NCI-H2081 treated with DMSO at 0.1 percent for 48 hours (cell line): ENCODE measurements at places on chromosomes 4 and X.

- DNase-seq: no peak
Measured at GRCh38 chr4:83283181-83283580, 1.4 kb downstream of the COQ2 start.

- no peak for DNase-seq
Measured at GRCh38 chr4:153002110-153002509, 66.0 kb downstream of the FHDC1 start.

- no peak for DNase-seq
Measured at GRCh38 chr4:21964762-21965319, 16.3 kb upstream of the KCNIP4 start.

DNA sequence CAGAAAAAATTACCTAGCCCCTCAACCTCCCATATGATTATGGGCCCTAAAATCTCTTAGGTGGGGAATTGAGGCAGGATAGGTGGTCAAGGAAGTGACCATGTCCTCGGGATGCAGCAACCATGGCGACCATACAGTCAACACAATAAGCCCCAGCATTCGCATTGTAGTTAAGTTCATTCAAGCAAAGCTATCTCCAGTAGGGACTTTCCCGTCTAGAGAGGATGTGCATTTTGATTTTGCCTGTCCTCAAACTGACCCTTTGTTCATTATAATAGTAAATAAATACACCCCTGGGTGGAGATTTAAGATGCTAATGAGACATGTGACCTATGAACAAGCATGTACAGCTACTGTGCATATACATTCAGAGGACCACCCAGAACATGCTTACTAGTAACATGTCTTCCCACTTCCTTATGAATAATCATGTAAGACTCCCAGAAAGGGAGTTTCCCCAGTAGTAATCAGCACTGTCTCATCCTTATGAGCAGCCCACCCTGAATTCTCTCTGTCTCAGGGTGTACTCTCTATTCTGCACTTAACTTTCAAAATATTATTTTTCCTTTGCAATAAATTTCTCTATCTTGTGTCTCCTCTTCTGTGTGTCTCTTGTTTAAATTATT is 74.3 kb downstream of the NUDT11 start:
- no peak for DNase-seq

- DNase-seq: no peak
Measured at GRCh38 chr4:187236209-187236890, 512.7 kb upstream of the FAT1 start.

DNA sequence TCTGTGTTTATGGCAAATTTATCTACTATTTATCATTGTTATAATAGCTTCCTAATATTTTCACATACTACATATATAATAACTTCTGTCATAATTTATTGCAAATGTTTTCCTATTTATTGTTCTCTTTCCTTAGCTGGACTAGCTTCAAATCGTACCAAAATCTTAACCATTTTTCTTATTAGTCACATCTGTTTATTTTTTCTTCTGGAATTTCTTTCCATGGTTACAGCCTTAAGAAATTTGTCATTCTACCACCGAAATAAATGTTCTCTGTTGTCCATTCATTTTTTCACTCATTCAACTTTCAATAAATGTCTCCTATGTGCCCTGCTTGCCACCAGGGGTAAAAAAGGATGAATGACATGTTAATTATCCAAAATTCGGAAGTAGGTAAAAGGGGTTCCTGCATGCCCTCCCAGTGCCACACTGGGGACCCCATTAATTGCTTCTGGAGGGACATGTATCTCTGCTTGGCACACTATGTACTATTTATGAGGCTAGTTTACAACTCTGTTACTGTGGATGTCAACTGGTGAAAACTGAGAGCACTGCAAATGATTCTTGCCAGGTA is 182.1 kb downstream of the SH3KBP1 start:
- no peak for DNase-seq

- no peak for DNase-seq
Measured at GRCh38 chrX:136106920-136107528, 40.3 kb upstream of the FHL1 start.

GRCh38 chrX:119042040-119042439 is 30.8 kb upstream of the CT47C1 start:
- no peak for DNase-seq

- no peak for DNase-seq
Measured at GRCh38 chr4:2763511-2763967, 7.4 kb upstream of the TNIP2 start.

DNA sequence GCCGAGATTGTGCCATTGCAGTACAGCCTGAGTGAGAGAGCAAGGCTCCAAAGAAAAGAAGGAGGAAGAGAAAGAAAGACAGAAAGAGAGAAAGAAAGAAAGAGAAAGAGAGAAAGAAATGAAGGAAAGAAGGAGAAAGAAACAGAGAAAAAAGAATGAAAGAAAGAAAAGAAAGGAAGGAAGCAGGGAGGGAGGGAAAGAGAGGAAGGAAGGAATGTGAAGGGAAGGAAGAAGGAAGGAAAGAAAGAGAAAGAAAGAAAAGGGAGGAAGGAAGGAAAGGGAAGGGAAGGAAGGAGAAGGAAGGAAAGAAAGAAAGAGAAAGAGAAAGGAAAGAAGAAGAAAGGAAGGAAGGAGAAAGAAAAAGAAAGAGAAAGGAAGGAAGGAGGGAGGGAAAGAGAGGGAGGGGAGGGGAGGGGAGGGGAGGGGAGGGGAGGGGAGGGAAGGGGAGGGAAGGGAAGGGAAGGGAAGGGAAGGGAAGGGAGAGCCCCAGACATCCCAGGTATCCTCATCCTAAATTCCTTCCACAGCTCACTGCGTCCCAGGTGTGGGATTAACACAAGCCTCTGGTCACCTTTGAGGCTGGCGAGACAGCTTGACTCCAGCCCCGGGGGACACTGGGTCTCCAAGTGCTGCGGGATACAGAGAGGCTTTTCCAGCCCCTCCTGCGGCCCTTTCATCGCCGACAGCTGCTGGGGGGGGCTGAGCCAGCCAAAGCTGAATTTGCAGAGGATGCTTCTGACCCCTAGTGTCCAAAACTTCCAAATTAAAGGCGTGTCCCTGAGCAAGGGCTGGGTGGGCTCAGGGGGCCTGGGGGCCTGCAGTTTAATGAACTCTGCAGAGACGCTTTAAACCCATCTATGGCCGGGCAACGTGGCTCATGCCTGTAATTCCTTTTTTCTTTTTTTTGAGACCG is 24.2 kb upstream of the CSF2RA start:
- DNase-seq: no peak

GRCh38 chr4:17494258-17495190 is 17.4 kb downstream of the QDPR start:
- no peak for DNase-seq

DNA sequence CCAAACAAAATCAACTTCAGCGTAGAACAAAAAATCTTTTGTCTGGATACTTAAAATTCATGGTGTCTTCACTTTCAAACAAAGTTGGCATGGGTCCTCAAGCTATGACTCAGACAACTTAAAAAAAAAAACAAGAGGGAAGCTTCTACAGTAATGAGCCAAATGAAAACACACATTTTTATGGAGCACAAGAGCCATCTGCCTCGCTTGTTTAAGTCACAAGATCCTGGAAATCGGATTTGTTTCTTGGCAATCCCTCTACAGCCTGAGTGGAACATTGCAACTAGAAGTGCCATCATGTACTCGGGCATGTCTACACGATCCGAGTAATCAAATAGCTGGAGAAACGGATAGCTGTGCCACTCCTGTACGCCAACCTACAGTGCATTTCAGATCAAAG is 22.6 kb downstream of the LAMP2 start:
- no peak for DNase-seq

DNA sequence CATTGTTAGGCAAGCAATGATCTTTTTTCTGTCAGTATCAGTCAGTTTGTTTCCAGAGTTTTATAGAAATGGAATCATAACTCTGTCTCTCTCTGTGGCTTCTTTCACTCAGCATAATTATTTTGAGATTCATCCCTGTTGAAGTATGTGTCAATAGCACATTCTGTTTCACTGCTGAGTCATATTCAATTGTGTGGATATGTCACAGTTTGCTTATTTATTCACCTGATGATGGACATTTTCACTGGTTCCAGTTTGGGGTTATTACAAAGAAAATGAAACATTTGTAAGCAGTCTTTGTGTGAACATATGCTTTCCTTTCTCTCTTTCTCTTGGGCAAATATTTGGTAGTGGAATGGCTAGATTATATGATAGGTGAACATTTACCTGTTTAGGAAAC is 10.2 kb upstream of the ZNF718 start:
- no peak for DNase-seq

- DNase-seq: no peak
Measured at GRCh38 chr4:148842843-148843242, 400.6 kb upstream of the NR3C2 start.

GRCh38 chr4:45147866-45148265 is 421.5 kb upstream of the GNPDA2 start:
- DNase-seq: no peak

DNA sequence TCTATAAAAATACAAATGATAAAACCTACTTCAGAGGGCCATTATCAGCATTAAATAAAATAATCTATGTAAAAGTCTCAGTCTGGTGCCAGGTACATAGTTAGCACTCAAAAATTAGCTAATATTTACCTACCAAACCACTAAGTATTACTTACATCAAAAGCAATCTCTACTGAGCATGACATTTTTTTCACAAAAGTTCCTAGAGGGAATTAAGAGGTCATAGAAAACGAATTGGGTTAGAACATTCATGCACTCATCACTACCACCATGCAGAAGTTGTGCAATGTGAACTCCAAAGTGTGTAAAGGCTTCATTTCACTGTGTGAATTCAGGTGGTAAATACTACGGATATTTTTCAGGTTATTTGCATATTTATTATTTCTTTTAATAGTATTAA is 209.5 kb upstream of the FGF13 start:
- no peak for DNase-seq

DNA sequence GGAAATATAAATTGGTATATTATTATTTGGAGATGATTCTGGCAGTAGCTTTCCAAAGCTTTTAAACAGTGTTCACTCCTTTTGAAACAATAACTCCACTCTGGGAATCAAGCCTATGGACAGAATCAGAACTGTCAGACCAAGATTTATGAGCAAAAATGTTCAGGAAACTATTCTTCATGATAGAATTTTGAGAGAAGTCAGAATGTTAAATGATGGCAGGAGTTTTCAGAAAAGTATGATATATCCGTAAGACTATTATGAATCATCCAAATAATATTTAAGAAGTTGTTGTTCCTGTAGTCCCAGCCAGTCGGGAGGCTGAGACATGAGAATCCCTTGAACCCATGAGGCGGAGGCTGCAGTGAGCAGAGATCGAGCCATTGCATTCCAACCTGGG is 50.5 kb upstream of the ADGRG2 start:
- DNase-seq: no peak

DNA sequence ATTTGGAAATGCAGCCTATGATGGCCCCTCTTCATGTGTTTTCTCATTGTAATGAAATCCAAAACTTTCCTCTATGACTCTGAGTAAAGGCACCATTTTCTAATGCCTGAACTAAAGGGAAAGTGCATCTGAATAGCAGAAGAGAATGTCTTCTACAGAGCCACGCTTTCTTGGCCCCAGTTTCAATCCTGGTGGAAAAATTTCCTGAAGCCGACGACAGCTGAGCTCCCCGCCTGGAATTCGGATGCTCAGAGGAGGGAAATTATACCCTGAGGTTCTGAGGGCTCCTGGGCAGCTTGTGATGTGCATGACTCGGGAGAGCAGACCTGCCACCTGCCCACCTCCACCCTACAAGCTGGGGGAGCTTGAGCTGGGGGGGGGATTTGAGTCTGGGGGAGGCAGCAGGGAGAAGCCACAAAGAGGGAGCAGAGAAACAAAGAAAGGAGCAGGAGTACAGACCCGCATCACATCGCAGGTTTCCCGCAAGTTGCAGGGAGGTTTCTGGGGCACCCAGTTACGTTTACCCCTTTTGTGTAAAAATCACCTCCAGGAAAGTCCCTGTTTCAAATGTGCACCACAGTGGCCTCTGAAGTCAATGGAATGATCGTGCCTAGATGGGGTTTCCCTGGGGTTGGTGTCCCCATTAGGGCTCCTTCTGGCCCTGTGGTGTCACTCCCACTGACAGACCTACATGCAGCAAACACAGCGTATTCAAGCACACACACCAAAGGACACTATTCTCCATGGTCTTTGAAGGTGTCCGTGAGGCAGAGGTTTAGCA is 145.6 kb upstream of the RBPJ start:
- no peak for DNase-seq
